ENCODE measurements at places on chromosomes 3 and 15.

DNA sequence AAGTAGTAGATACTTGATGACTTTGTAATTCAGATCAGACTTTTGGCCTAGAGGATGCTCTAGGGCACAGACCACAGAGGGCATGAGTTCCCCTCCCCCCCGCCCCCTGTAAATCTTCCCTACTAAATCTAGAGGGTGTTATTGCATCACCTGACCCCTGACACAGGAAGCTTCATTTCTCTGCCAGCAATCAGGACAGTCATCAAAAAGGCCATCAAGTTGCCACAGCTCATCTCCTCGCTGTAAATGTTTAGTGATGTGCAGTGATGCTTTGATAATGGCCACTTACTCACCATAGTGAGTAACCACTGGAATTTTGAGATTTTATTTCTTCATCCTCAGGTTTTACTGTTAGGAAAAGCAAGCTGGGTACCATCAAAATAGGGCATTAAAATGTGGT lies 289.2 kb upstream of the CHRM5 start:
- no peak overlapping the region for H3K4me3 ChIP-seq
- peaks cover 10% of the 10 kb centered on the region for H3K4me1 ChIP-seq
- H3K36me3 ChIP-seq, result no peaks in the 10 kb centered on the region
- DNase-seq, result no peak

DNA sequence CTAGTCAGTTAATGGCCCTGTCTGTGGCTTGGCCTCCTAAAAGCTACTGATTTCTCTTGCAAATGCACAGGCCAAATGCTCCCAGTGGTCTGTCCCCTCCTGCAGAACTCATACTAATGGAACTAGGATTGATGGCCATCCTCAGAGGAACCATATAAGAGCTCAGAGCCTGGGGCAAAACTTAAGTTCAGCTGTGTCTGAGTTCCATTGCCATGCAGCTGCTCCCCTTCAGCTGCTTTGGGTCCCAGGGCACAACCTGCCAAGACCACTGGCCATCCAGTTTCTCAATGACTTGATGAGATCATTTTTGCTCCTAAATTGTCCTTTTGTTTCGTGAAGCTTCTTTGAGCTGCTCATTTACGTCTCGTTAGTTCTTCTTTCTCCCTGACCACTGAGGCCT lies 529.5 kb upstream of the TBL1XR1 start:
- H3K27me3 ChIP-seq, result peaks cover 8% of the 10 kb centered on the region
- H3K27ac ChIP-seq, result peak overlapping the region; percentile 95
- H3K4me3 ChIP-seq, result peak overlapping the region; percentile 27
- DNase-seq, result peak; percentile 64
- no peaks in the 10 kb centered on the region for H3K36me3 ChIP-seq

GRCh38 chr3:11152301-11152700 lies 2.0 kb upstream of the HRH1 start:
- peaks cover 10% of the 10 kb centered on the region for H3K27me3 ChIP-seq
- no peak overlapping the region for H3K4me3 ChIP-seq
- DNase-seq, result no peak
- H3K36me3 ChIP-seq, result peaks cover 6% of the 10 kb centered on the region
- no peaks in the 10 kb centered on the region for H3K4me1 ChIP-seq
- H3K27ac ChIP-seq, result no peak overlapping the region

- peaks cover 2% of the 10 kb centered on the region for H3K27me3 ChIP-seq
- H3K27ac ChIP-seq, result no peak overlapping the region
Observed at GRCh38 chr15:33535135-33535534, 224.4 kb downstream of the RYR3 start.

DNA sequence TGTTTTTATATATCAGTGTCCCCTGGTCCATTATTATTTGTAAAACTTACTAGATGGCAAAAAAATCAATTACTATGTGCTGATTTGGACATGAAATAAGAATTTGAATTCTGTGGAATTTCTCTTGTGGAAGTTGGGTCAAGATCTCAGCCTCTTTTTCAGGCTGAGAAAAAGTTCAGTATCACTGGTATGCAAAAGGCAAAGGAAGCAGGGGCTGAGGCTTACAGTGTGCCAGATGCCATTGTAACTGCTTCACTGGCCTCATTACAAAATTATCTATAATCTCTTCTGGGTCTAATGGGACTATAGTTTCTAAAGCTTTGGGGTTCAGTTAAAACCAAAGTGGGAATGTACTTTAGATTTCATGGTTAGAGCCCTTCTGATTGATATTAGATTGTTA lies 125.9 kb upstream of the SLC7A14 start:
- peaks cover 26% of the 10 kb centered on the region for H3K36me3 ChIP-seq
- DNase-seq, result no peak
- H3K4me1 ChIP-seq, result no peaks in the 10 kb centered on the region
- H3K27me3 ChIP-seq, result no peaks in the 10 kb centered on the region
- no peak overlapping the region for H3K27ac ChIP-seq

GRCh38 chr3:193996221-193996620 lies 139.7 kb upstream of the HES1 start:
- H3K4me1 ChIP-seq, result peaks cover 14% of the 10 kb centered on the region
- no peaks in the 10 kb centered on the region for H3K27me3 ChIP-seq
- H3K27ac ChIP-seq, result no peak overlapping the region
- H3K36me3 ChIP-seq, result no peaks in the 10 kb centered on the region
- DNase-seq, result no peak

DNA sequence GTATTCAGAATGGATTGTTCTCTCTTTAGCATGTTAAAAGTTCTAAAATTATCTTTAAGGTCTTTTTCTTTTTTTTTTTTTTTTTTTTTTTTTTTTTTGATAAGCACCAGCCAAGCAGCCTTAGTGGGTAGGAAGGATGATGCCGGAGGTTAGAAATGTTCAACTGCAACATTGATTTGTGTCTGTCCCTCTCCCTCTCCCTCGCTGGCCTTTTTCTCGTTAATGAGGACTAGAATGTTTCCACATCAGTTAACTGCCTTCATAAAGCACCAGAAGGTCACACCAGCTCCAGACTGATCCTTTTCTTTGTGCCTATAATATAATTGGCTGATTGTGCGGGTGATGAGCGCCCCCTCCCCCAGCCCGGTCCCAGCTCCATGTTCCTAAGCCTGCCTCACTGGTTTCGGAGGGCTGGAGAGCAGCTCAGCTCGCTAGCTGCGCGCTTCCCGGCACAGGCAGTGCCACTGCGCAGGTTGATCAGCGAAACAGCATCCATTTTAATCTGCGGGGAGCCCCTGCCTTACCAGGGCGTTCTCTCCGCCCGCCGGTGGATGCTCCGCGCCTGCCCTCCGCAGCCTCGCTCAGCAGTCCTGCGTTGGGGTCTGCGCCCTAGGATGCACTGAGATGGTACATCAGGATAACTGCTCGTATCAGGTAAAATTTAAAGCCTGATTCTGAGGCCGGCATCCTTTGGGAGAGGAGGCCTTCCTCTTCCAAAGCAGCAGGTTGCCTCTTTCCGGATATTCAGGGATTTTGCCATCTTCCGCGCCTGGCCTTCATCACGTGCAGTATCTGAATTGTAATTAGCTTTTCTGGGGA lies 148.9 kb upstream of the IL12A start:
- no peaks in the 10 kb centered on the region for H3K27me3 ChIP-seq
- peak; percentile 88 for DNase-seq
- H3K4me3 ChIP-seq, result peak within 1 kb of the TSS; percentile 96
- no peaks in the 10 kb centered on the region for H3K36me3 ChIP-seq

GRCh38 chr3:288417-288816 lies 91.9 kb downstream of the CHL1 start:
- no peaks in the 10 kb centered on the region for H3K36me3 ChIP-seq
- peaks cover 4% of the 10 kb centered on the region for H3K4me1 ChIP-seq
- no peak overlapping the region for H3K27ac ChIP-seq
- no peak overlapping the region for H3K4me3 ChIP-seq

GRCh38 chr3:156614642-156615511 lies 59.5 kb upstream of the TIPARP start:
- H3K27me3 ChIP-seq, result no peaks in the 10 kb centered on the region
- no peak overlapping the region for H3K27ac ChIP-seq
- DNase-seq, result no peak
- H3K4me1 ChIP-seq, result no peaks in the 10 kb centered on the region
- H3K36me3 ChIP-seq, result no peaks in the 10 kb centered on the region

DNA sequence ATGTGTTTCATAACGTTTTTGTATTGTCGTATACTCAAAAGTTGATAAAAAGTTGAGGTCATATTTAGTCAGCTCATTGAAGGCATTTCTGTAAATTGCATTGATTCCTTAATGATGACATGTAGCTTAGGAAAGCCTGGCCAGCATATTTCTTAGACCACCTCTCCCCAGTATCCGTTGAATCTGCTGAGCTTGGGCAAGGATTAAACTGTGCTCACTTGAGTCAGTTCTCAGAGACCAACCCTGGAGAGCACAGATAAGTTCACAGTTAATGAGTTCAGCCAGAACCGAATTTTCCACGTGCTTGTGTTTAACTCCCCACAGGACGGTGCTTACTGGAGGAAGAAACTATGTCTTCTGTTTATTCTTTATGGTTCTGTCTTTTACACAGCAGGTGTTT lies 132.7 kb downstream of the SLC25A26 start:
- H3K4me1 ChIP-seq, result no peaks in the 10 kb centered on the region
- H3K36me3 ChIP-seq, result no peaks in the 10 kb centered on the region
- DNase-seq, result no peak

DNA sequence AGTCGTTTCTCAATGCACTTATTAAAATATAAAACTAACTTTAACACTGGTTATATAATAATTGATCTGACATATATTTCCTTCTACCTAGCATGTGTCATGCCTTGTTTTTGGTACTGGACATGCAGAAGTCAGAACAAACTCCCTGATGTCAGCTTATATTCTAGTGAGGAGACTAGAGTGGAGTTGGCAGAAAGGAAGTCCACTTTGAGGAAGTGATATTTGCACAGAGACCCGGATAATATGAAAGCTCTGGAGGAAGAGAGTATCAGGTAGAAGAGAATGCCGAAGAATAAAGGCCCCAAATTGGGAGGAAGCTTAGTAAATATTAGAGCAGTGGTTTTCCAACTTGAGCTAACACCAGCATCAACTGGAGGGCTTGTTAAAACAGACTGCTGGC lies 24.6 kb upstream of the ZNF280D start:
- peaks cover 2% of the 10 kb centered on the region for H3K4me1 ChIP-seq
- H3K36me3 ChIP-seq, result no peaks in the 10 kb centered on the region
- no peak for DNase-seq
- H3K27ac ChIP-seq, result no peak overlapping the region

DNA sequence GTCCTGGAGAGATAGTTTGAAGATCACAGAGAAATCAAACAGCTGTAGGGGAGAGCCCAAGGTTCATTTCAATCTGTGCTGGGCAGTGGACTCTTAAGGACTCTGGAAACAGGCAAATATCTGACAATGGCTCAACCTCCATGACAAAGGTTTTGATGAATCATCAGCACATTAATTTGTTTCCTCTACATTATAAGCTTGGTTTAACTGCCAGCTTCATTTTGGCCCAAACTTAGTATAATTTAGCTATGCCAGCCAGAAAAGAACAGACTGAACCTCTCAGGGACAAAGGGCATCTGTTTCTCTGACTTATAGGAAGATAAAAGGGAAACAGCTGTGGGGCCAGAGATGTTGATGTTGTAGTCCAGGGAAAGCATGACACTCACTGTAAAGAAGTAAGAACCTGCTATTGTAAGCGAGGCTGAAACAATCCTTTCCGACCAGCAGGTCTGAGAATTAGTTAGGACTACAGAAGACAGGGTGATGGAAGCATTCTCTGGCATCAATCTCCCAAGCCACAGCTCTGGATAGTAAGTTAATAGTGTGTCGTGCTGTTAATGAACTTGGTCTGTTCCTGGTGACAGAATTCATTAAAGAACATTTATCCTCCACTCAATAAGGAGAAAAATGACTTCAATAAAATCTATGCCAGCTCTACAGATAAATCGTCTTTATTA lies 110.1 kb downstream of the KCNMB2 start:
- H3K27me3 ChIP-seq, result peaks cover 3% of the 10 kb centered on the region
- DNase-seq, result no peak
- peaks cover 15% of the 10 kb centered on the region for H3K36me3 ChIP-seq
- H3K4me3 ChIP-seq, result peak overlapping the region; percentile 13

- H3K4me1 ChIP-seq, result no peaks in the 10 kb centered on the region
- DNase-seq, result no peak
- no peak overlapping the region for H3K4me3 ChIP-seq
- H3K27ac ChIP-seq, result no peak overlapping the region
Observed at GRCh38 chr3:187205683-187206082, 8.4 kb downstream of the RTP1 start.

DNA sequence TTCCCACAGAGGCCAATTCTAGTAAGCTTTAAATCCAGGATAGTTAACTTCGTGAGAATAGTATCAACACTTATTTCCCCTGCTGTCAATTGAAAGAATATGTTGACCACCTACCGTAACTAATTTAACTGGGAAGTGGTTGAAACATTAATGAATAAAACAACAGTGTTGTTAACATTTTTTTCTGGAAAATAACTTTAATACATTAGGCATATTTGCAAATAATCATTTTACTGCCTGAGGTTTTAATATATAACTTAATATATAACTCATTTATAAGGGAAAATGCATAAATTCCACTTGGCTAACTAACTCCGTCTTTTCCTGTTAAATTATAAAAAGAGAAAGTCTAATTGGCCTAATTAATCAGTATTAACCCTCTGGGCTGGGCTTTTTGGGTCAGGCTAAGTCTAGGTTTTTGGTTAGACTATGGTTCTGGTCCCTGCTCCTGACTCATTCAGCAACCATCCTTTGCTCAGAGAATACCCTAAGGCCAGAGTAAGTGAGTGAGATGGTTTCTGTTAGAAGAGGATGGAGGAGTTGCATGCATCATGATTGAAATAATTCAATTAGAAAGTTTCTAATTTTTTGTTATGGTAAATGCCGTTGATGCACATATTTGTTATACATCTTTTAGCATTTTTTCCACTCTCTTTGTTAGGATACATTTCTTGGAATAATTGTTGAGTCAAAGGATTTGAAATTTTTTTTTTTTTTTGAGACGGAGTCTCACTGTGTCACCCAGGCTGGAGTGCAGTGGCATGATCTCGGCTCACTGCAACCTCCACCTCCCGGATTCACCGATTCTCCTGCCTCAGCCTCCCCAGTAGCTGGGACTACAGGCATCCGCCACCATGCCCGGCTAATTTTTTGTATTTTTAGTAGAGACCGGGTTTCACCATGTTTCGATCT lies 10.8 kb upstream of the SKIL start:
- H3K36me3 ChIP-seq, result no peaks in the 10 kb centered on the region
- no peaks in the 10 kb centered on the region for H3K27me3 ChIP-seq
- H3K4me1 ChIP-seq, result no peaks in the 10 kb centered on the region
- H3K27ac ChIP-seq, result no peak overlapping the region
- no peak overlapping the region for H3K4me3 ChIP-seq

DNA sequence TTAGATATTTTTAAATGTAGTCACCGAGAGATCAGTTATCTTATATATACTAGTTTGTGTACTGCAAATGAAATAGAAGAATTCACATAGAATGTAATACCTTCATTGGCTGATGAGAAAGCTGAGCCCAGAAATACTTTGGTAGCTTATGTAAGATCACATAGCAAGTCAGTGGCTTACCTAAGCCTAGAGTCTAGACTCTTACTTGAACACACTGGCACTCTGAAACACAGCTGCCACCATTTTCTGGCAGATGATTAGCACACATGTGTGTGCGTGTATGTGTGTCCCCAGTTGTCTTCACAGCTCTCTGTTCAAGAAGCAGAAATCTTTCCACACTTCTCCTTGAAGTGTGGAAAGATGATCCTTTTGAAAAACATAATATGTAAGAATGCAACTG lies 124.3 kb downstream of the NEO1 start:
- no peaks in the 10 kb centered on the region for H3K27me3 ChIP-seq
- H3K4me1 ChIP-seq, result peaks cover 11% of the 10 kb centered on the region
- H3K36me3 ChIP-seq, result peaks cover 16% of the 10 kb centered on the region
- DNase-seq, result no peak
- no peak overlapping the region for H3K4me3 ChIP-seq

Data from glutamatergic neuron (in vitro differentiated cells).